NCI-H2107 (cell line): ENCODE measurements at places on chromosomes 6 and 20.
A peak's percentile ranks its signal among the peaks of the same experiment; 100 is the strongest.

DNA sequence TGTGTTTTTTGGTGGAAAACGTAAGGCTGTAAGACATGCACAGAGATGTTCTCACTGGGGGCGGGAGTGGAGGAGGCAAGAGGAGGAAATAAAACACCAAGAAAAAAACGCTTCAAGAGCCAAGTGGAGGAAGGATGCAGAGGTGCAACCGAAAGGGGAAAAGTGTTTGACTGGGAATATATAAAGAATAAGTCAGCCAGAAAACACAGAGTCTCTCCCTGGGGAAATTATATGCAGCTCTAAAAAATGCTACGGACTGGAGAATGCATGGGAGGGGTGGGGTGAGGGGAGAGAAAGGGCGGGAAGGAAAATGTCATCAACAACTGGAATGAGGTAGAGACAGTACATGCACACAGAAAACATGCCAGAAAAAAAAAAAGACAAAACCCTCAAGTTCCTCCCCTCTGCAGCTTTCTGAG, 133.5 kb downstream of the SCML4 start:
- no peak for DNase-seq

DNA sequence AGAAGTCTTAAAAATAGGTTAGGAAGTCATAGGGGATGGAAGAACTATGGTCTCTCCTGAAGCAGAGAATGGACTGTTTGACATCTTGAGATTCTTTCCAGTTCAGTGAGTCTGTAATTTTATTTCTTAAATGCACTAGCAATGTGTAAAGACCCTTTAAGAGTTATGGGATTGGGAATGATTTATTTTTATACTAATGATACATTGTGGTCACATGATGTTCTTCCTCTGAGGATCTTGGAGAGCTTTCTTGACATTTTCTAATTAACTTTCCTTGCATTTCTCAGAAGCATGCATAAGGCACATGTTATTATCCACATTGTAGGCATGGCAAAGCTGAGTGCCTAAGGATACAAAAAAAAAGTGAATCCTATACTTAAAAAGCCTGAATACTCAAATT, 507.6 kb upstream of the NRSN1 start:
- no peak for DNase-seq

- no peak for DNase-seq
Measured at GRCh38 chr6:88662163-88662580, 301.2 kb downstream of the RNGTT start.

DNA sequence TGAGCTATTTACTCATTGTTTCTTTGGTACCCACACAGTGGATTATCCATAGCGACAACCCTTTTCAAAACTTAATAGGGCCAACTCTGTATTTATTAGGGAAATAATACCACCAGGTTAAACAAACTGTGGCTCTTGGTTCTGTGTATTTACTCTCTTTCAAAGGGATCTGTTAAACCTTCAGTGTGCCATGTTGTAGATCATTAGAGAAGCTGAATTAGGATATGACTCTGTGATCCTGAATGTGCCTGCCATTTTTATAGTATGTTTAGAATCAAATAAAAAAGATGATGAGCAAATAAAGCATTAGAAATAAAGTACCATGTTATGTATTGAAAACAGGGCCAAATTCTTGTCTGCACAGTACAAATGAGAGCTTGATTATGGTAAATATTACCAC, 25.0 kb upstream of the SLC35D3 start:
- no peak for DNase-seq

GRCh38 chr6:2622671-2623070, 128.1 kb downstream of the MYLK4 start:
- no peak for DNase-seq

DNA sequence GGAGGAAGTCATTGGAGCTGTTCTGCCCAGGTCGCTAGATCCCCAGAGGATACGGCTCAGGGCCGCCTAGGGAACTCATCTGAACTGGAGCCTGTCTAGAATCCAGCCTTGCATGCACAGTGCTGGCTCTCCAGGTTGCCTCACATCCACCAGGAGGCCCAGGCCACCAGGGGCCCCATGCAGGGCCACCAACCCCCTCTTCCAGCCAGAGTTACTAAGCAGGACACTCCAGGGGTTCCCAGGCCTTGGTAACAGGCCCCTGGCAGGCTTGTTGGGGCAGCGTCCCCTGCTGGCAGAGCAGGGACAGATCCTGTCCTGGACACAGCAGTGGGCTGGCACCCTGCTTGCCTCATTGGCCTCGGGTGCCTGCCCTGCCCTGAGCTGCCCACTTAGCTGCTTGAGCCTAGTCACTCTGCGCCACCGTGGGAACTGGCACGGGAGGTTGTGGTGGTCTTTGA, 35.3 kb downstream of the EFCAB8 start:
- DNase-seq: peak; percentile 10

- DNase-seq: no peak
Measured at GRCh38 chr6:161256407-161256806, 17.5 kb downstream of the AGPAT4 start.

DNA sequence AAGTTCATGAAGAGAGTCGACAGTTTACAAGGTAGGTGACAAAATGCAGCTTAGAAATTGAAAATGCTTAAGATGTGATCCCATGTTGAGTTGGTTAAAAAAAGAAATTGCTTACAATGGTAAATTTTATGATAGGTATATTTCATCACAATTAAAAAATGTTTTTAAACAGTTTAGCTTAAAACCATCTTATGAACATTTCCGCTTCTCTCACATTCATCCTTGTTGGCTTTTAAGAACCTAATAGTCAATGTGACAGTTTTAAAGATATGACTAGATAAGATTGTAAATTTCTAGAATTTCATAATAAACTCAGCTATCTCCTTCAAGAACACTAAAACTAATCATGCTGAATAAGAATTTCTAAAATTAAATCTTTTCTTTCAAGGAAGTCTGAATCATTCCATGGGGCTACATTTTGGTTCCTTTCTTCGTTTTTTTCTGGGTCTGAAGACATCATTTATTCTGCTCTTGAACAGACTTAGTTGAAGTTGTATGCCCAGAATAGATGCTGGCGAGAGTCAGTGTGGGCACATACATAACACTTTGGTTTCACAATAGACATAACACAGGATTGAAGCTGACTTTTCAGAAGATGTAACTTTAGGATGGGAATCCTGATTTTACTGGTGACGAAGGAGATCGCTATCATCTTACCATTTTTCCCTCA, 35.9 kb upstream of the LTV1 start:
- DNase-seq: no peak

- DNase-seq: no peak
Measured at GRCh38 chr6:29506446-29507067, 18.8 kb upstream of the MAS1L start.

DNA sequence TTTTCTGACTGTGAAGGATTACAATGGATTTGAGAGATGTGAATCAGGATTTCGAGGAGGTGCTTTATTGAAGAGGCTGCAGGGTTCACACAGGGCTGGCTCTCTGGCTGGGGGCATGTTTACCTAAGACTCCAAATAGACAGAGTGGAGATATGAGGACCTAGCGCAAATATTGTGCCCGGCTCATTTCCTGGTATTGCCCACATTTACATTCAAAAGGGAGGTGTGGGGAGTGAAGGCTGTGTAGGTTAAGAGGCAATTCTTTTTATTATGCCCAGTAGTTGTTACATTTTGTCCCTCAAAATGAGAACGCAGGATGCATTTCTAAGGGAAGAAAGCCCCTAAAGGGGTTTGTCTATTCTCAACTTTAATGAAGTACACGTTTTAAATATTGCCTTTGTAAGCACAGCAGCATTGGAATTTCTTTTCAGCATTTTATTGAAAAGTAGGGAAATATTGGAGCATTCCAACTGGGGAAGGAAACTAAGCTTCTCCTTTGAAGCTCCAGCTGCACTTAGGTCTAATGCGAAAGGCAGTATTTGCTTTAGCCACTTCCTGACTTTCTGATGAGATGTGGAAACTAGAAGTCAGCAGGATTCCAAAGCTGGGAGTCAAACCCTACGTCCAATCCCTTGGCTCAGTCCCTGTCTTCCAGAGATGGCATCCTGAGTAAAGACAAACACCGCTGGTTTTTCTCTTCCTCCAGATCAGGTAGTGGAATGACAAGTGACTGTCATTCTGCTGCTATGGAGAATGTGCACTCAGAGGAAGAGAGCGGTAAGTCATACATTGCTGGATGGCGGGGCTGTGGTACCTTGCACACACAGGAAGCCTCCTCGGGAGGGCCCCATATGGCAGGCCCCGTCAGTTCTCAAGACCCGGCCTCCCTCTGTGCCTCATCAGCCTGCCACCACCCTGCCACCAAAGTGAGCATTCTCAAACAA, 70.7 kb downstream of the MYB start:
- no peak for DNase-seq

GRCh38 chr20:57648878-57649616, 28.8 kb upstream of the ZBP1 start:
- DNase-seq: no peak
